C1 segment of cervical spinal cord (tissue), 14 donors: ENCODE measurements at places on chromosomes 12 and 14.

DNA sequence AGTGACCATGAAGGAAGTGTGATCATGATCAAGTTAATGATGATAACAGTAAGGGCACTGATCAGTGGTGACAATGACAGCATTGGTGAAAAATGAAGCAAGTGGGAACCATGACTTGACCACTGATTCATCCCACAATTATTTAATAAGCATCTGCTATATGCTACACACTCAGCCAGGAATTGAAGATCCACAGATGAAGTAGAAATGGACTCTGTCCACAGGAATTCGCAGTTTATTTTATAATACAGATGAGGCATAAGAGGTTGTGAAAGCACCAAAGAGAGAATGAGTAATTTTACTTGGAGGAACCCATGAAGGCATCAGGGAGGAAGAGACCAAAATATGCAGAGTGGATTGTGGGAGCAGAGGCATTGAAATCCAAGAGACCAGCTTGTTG lies 33.8 kb upstream of the SMUG1 start:
- no peak for DNase-seq

DNA sequence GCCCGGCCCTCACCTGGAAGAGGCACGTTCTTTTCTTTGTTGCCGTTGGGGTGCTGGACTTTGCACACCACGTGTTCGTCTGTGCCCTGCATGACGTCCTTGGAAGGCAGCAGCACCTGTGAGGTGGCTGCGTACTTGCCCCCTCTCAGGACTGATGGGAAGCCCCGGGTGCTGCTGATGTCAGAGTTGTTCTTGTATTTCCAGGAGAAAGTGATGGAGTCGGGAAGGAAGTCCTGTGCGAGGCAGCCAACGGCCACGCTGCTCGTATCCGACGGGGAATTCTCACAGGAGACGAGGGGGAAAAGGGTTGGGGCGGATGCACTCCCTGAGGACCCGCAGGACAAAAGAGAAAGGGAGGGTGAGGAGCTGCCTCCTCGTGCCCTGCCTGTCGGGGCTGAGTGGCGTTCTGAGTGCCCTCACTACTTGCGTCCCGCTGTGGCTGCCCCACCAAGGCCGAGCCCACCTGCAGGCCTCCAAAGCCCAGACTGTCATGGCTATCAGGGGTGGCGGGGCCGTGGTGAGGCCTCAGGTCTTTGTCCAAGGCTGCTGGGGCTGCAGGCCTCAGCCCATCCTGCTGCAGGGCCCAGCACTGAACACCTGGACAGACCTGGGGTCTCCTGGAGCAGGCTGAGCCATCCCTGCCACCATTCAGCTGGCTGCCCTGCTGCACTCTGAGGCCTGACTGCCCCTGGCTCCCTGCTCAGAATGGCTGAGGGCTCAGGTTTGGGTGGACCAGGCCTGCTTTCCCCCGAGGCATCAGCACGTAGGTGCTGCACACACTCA lies 329.7 kb downstream of the TMEM121 start:
- no peak for DNase-seq

GRCh38 chr12:19998961-19999804 lies 369.2 kb upstream of the PDE3A start:
- DNase-seq = no peak

- no peak for DNase-seq
These were observed 6.9 kb upstream of the HOXC4 start for GRCh38 chr12:54046809-54047159.

DNA sequence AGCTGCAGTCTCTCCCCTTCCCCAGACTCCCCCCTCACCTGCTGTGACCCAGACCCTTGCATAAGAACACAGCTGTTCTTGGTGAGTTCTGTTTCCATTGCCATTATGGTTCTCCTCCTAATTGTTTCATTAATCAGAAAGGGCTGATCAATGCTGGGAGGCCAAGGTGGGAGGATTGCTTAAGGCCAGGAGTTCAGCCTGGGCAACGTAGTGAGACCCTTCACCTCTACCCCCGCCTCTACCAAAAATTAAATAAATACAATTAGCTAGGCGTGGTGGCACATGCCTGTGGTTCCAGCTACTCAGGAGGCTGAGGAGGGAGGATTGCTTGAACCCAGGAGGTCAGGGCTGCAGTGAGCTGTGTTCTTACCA lies 17.2 kb upstream of the FAIM2 start:
- no peak for DNase-seq

DNA sequence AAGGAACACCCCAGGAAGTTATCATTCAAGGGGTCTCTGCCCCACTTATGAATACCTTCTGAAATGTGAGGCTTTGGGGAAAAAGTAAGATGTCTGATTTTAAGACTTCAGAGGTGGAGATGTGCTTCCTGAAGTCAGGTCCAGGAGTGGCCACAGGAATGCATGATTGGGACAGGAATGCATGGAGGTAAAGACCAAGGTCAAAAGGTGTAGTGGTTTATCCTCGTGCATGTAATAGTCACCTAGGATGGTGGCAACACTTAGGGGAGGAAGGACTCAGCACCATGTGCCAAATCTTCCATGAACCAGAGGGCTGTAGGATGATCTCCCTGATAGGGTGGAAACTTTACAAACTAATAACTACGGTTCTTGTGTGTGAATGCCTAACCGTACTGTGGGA lies 217.3 kb downstream of the C12orf75 start:
- no peak for DNase-seq

- DNase-seq = no peak
These were observed 51.0 kb upstream of the STK38L start for GRCh38 chr12:27193106-27193505.

DNA sequence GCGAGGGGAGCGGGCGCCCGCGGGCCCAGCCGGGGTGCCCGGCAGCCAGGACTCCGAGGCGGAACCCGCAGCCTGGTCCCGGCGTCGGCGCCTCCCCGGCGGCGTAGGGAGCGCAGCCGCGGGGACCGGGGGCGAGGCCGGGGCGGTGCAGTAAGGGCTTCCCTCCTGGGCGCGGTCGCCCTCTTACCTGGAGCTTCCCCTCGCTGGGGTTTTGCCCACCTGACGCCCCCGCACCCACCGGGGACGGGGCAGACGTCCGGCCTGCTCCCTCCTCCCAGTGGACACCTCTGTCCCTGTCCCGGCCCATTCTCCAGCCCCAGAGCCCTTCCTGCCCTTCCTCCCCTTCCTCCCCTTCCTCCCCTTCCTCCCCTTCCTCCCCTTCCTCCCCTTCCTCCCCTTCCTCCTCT lies 413 bp upstream of the TUBA1C start:
- DNase-seq = no peak

DNA sequence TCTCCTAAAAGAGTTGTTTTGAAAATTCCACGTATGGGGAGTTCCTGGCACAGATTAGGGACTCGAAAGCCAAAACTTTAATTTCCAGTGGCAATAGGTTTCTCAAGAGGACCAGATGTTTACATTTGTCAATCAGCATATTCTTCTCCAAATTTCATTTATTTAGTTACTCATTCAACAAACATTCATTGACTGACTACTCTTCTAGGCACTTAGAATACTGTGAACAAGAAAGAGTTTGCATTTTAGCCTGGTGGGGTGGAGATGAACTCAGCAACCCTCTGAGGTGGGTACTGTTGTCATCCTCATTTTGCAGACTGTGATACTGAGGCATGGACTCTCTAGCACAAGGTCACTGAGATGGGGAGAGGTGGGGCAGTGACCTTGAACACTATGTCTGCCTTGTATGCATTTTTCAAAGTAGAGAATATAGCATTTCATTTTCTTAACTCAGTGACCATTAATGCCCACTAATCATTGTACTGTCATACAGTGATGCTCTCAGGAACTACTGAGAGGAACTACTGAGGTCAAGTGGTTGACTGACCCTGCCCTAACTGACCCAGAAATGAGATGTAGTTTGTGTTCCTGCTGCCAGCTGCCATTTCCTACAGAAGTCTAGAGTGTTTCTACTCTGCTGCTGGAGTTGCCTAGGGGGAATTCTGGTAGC lies 2.2 kb downstream of the L3HYPDH start:
- no peak for DNase-seq

DNA sequence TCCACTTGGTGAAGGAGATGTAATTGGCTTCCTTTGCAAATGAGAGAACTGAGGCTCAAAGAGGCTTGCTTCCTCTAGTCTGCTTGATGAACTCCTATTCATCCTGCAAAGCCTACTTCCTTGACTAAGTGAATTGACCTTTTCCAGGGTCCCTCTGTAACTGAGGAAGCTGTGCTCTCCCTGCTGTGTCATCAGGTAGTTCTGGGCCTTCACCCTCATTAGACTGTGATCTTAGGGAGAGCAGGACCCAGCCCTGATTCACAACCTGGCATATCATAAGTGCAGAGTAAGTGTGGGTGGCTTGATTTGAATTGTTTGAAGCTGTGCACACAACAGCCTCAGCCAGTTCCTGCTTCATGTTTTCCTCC lies 16.3 kb downstream of the ASB2 start:
- DNase-seq = no peak

GRCh38 chr12:104727726-104728465 lies 230.2 kb downstream of the SLC41A2 start:
- no peak for DNase-seq

DNA sequence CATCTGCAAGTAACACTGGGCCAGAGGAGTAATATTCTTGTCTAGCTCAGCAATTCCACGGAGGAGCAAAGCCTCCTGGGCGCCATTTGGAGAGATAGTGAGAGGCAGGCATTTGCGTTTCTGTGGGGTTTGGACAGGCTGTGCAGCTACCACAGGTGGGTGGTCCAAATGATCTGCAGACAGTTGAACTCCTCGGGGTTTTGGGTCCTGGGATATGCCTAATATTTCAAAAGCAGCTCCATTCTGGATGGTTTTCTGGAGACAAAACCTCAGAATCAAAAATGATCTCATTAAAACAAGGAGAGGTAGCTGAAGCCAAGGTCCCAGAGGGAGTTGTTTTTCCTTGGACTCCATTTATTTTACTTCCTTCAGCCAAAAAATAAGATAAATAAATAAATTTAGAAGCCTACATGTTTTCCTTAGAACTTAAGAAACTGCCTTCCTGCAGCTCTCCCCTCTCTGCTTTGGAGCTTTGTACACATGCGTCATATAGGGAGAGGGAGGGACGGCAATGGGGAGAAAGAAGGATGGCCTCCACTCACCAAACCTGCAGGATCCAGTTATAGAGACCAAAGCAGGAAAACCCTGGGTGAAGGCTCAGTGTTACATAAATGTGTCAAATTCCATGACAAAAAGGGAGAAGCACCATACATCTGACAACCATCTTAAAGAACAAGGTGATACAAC lies 227.3 kb upstream of the DAAM1 start:
- DNase-seq = no peak

DNA sequence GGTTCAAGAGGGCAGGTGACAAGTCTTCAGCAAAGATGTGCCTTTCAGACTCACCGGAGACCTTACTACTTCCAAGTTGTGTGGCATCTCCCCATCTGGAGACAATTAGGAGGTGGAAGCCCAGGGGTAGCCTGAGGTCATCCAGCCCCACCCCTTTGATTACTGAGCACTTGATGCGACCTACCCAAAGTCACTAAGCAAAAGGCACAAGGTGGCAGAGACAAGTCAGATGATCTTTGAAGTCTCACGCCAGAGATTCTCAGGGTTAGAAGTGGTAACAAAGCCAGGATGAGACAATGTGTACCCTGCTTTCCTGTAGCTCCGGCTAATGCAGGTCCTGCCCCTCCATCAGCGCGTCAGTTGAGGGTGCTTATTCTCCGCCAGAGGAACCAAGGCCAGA lies 1.4 kb upstream of the FOXN3 start:
- DNase-seq = no peak
